Stimulated activated CD8-positive, alpha-beta memory T cell treated with anti-CD3 and anti-CD28 coated beads, Interleukin-7, amount 100 ng/mL, for 24 hours (primary cell): ENCODE measurements at places on chromosomes 4 and X.

DNA sequence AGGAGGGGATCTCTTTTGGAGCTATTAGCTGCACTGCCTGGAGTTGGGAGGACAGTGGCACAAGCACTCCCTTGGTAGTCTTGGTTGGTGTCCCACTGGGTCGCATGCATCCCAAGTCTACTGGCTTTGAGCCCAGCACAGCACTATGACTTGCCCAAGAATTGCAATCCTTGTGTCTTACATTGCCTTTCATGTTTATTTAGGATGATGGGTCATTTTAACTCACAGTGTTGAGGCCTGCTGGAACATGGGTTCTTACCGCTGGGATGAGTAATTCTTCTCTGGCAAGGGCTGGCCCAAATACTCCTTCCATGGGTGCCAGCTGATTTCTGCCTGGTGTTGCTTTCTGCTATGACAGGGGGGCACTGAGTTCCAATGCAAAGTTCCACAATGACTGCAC, 185.5 kb downstream of the TEX13C start:
- DNase-seq, result no peak

GRCh38 chr4:3784454-3785291, 18.5 kb downstream of the ADRA2C start:
- DNase-seq, result no peak

- DNase-seq, result no peak
These were observed 717.2 kb upstream of the ADGRL3 start for GRCh38 chr4:60482921-60483351.

DNA sequence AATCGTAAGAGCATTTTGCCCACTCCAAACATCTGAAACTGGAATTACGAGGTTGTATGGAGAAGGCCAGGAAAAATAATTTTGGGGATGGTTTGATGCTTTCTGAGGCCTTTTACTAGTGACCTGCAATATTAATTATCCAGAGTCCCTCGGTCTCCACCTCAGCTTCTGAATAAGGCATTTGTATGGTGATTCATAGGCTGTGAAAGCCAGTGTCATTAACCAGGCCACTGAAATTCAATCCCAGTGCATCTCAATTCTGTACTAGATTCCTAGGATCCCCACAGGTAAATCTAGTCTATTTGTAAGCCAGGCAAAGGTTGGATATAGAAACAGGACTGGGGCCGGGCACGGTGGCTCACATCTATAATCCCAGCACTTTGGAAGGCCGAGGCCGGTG, 135.4 kb upstream of the RBPJ start:
- DNase-seq, result no peak

GRCh38 chr4:156950948-156951347, 20.7 kb downstream of the PDGFC start:
- DNase-seq, result no peak

DNA sequence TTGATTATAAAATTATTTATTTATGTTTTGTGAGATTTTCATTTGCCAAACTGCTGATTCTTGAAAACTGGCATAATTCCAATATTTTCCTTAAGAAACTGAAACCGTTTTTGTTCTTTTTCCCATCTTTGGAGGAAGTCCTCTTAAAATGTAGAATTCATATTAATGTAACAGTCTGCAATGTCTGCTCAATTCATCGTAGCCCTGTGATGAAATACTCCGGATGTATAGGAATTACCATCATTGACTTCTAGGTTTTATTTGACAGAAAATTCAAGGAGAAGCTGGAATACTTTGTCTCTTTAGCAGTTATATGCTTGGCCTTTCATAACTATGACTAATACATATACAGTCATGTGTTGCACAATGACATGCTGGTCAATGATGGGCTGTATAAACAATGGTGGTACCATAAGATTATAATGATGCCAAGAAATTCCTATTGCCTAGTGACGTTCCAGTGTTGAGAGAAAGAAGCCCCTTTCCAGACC, 185.0 kb upstream of the GPRIN3 start:
- DNase-seq, result no peak

DNA sequence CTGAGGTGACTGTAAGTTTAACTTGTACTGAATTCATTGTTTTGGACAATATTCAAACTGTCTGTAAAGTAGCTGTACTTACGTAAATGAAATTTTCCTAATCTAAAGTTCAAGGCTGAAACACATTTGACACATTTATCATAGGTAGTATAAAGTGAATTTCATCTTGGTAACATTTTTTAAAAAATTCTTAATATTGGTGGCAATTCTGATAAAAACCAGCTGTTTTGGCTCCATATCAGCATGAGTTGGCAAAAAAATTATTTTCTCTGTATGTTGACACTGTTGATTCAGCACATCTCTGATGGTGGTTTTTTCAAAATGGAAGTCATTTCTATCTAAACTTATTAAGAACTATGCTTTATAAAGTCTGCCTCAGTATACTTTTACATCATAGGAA, 30.9 kb downstream of the CXorf58 start:
- DNase-seq, result no peak

GRCh38 chrX:11460347-11460746, 167.1 kb downstream of the AMELX start:
- no peak for DNase-seq

DNA sequence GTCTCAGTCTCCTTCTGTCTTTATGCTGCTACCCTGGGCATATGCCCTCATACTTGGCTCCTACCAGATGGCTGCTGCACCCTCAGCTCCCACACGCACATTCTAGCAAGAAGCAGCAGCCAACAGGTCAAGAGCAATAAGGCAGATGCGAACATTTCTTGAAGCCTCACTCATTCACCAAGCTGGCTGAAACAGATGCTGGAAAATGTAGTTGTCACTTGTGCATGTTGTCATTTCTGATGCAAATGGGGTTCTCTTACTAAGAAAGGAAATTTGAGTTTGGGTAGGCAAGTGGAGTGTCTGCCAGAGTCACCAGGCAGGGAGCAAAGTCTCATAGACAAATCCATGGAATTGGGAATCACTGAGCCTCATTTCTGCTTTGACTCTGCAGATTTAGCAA, 57.4 kb upstream of the SORBS2 start:
- no peak for DNase-seq

- DNase-seq, result no peak
These were observed 9.8 kb downstream of the SLC4A4 start for GRCh38 chr4:71348586-71348985.

GRCh38 chrX:43882294-43882681, at the start of gene MAOB:
Gene MAOB, minus strand, starts transcription at chrX:43882450. Its CDS starts 151 bp downstream, at chrX:43882299.
- no peak for DNase-seq

DNA sequence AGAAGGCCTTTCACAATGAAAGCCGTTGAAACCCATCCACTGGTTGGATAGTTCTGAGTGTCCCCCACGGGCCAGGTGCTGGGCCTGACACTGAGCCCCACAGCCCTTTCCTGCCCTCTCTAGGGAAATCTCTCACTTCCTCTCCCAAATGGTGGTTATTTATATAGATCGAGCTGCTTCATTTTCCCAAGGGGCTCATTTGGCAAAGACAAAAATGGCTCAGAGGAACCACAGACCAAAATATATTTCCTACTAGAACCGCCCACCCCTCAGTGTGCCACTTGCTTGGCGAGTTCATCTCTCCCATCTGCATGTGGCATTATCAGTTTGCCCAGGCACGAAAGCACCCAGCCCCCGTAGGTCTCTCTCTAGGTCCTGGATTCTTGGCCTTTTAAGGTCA, 53.3 kb upstream of the STIM2 start:
- DNase-seq, result no peak

GRCh38 chrX:1487401-1487800, 34.7 kb upstream of the ASMTL start:
- DNase-seq, result no peak

DNA sequence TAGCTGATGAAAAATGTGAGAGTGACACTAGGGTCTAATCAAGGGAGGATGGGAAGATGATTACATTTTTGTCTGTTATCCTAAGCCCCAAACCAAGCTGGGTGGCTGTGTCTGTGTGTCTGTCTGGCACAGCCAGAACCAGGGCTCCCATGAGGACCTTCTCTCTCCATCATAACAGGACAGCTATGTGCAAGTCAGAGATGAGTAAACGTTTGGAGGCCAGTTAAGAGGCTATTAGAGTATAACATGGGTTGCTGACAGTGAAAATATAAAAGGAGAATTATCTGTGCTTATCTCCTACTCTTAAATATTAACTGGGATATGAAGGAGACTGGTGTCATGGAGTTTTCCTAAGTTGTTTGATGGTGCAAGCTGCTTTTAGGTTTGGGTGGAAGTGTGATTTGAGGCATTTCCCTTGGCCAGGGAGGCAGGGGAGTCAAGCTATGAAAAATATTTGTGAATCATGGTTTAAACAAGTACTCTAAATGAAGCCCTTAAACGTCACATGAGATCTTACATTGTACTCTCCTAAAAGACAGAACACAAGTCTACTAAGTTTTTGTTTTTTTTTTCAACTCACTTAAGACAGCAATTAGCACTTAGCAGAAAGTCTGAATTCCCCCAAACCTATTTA, 156.2 kb downstream of the ENOX2 start:
- no peak for DNase-seq

DNA sequence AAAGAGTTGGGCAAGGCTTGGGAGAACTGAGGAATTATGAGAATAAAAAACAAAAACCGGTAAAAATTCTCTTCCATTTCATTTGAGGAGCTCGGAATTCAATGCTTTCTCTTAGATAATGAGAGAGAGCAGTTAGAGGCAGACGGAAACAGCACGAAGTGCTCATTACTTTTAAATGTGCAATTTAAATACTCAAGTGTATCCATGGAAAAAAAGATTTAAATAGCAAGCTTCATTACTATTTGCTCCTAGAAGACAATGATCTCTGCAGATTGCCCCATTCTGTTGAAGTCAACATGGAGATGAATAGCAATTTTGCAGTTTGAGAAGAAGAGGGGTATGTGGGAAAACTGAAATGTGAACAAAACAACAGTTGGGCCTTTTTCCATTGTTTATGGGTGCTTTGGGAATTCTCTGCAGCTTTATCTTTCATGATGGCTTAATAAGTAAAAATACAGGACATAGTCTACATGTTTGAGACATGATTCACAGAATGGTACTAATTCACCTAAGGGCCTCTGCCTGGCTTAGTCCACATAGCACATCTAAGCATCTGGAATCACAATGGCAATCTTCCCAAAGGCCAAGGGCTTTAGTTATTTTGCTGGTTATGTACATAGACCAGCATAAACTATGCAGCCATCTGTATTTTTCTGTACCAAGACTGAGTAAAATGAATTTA, 512.7 kb upstream of the FAT1 start:
- no peak for DNase-seq

GRCh38 chr4:170109586-170110284, 20.0 kb upstream of the AADAT start:
- no peak for DNase-seq

GRCh38 chr4:137387924-137388323, 144.4 kb downstream of the PCDH18 start:
- DNase-seq, result no peak
